ENCODE measurements at places on chromosomes 1 and 21.

DNA sequence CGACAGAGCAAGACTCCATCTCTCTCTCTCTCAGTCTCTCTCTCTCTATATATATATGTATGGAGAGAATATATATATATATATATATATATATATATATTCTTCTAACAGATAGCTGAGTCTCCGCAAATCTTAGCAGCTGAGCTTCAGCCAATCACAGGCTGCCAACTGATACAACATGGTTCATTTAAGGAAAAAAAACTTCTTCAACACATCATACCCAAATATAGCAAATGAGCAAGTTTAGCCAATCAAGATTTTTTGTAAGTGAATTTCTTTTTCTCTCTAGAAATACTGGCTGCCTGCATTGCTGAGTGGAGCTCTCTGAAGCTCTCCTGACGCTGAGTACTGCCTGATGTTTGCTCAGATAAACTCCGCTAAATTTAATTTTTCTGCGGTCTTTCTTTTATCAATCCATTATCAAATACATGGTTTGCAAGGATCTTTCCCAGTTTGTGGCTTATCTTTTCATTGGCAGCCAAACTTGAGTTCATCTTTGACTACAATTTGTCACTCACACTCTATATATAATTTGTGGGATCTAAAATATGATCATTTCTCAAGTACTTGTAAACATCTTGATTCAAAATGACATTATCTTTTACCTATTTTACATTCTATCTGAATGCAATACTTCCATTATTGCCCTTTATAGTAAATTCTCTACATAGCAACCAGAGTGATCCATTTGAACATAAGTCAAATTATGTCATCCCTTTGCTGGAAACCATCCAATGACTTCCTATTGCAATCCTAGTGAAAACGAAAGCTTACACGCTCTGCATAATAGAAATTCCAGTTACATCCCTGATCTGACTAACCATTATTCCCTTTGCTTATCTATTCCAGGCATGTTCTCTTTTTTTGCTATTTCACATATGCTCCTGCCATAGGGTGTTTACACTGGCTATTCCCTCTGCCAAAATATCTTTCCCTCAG lies 2131.7 kb downstream of the MRPL39 start:
- peak; percentile 4 for DNase-seq

DNA sequence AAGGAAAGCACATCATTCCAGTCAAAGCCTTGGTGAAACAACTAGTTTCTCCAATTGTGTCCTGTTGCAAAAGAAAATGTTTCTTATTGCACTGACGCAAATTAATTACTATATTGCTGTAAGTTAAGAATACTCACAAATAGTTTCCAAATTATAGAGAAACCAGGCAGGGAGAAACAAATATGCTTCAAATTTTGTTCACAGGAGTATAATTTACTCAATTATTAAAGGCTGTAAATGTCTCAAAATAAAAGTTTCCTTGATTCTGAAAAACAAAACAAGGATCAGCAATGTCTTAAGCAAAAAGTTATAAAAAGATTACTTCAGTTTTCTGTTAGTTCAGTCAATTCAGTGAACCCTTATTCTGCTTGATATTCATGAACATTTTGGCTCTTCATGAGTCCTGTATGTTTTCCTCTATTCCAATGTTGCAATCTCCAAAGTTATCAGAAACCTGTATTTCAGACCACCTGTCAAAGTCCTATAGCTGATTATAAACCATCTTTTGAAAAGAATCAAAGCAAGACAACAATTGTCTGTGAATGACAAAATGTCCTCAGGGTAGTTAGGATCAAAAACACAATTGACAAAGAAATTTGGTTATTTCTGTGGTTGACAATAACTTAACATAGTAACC lies 11.7 kb upstream of the SYPL2 start:
- no peak for DNase-seq

GRCh38 chr1:102640872-102641271 lies 467.4 kb downstream of the COL11A1 start:
- DNase-seq, result no peak

DNA sequence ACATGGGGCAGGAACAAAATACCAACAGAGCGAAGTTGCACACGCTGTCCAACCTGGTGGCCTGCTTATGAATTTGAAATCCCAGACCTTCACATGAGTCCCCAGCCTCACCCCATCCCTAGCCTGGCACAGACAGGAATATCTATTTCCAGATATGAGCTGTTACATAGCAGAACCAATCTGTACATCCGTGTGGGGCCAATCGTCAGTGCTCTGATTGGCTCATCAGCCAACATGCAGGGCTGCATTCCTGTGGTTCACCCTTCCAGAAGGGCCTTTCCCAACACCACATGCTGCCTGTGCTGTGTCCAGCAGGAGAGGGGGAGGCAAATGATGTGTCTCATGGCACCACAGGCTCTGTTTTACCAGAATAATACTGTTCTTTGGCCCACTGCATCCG lies 31.3 kb downstream of the CCN1 start:
- peak; percentile 78 for DNase-seq

DNA sequence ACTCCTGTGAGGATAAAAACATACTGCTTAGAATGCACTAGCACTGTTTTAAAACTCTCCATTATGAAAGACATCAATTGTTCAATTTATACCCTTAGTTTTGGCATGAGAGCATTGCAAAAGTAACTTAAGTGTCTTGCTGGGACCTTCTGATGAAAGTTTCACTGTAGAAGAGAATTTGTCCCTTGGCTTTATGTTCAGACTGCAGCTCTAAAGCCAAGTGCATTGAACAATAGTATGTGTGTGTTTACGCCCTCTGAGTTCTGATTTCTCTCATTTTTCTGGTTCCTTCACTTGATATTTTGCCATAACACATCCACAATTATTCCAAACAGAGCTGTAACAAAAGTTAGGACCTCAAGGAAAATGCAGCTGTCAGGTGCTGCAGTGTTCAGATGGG lies 474.6 kb downstream of the DISC1 start:
- DNase-seq, result peak; percentile 37

DNA sequence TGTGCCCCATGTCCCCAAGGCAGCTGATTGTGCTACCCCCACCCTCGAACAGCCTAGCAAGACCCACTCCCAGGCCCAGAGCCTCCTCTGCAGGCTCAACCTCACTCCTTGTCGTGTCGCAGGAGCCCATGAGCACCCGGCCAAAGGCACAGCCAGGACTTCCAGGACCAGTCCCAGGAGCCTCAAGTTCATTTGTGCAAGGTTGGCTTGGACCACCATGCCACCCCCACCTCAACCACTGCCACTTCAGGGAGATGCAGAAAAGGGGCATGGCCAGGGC lies 54.4 kb upstream of the KRTAP11-1 start:
- no peak for DNase-seq

DNA sequence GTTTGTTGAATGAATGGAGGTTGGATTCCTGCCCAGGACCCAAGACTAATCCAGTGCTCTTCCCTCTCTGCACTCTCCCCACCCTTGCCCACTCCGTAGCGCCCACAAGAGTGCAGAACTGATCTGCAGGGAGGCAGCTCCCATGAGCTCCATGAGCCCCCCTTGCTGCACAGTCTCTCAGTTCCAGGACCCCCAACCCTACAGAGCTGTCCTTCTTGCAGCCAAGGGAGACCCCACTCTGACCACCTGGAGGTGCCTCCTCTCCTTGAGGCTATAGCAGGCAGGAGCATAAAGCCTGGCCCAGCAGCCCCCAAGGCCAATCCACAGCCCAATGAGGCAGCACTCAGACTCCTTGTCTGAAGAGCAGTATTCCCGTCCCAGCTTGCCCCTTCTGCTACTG lies 209.2 kb upstream of the ZC3H12A start:
- DNase-seq, result no peak

GRCh38 chr1:210467440-210468043 lies 138.8 kb downstream of the HHAT start:
- DNase-seq, result no peak

DNA sequence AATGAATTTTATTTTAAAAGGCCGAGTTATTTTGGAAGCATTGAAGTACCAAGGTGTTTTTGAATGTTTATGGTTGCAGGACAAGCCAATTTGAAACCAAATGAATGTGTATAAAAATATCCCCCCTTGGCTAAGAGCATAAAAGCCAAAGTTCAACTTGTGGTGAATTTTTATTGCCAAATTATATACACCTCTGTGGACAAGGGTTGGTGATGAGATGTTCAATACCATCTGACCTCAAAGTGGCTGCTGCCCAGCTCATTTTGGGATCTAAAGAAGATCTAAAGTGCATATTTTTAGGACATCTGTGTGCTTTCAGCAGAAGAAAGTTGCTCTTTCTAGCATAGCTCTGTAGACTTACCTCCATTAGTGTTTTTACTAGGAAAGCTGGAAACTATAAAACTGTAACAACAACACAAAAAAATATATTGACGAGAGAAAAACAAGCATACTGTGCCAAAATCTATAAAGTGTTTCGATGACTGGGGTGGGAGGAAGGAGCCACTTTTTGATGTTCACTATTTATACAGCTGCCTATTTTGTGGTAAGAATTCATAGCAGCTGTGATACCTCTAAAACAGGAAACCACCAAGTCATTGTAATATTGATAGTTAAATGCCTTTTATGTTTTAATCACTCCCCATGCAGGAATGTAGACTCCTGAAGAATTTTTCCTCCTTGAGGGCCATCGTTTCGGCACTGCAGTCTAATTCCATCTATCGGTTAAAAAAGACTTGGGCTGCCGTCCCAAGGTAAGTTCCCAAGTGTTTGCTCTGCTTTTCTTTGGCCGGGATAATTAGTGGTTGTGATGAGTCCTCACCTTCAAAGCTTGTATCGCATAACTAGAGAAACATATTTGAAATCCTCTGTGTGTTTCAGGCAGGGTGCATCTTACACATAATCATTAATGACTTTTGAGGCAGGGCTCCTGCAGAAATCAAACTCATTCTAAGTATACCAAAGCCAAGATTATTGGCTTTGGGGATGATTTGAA lies 83.2 kb downstream of the RGL1 start:
- no peak for DNase-seq

DNA sequence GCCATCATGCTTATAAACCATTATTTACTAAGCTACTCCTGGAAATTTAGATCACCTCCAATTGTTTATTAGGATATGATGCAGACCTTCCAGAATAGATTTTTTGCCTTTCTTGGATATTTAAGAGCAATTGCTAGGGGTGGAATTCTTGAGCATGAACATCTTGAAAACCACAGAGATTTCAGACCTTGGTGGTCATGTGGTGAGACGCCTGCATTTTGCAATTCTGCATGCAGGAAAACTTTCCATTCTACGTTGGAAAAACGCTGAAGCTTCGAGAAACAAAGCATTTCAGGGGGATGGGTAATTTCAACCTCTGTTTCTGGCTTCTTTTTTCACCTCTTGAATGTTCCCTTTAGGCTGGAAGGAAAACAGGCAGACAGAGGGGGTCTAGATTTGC lies 596.3 kb downstream of the KIF26B start:
- peak; percentile 66 for DNase-seq

- DNase-seq, result no peak
These were observed at the start of gene GBP3 for GRCh38 chr1:89022167-89022959. Gene GBP3, minus strand, starts transcription at chr1:89022866. Its CDS starts 2,145 bp downstream, at chr1:89020721.

- no peak for DNase-seq
These were observed 188.1 kb upstream of the SAMSN1 start for GRCh38 chr21:14734191-14734590.

DNA sequence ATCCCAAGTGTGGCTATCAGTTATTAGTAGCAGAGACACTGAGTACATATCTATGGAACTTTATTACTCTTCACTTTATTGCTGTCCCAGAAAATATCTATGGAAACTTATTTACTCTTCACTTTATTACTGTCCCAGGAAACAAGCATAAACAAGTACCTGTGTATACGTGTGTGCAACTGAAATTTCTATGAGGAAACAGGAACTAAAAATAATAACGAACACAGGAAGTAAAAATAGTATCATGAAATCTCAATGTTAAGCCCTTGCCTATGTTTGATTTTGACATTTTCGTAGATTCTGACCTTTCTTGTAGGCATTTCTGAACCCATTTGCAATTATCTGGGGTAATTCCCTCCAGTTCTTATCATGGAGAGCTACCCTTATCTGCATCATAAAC lies 64.9 kb upstream of the KRTAP19-8 start:
- no peak for DNase-seq

- DNase-seq, result peak; percentile 25
These were observed 33.2 kb downstream of the KCNK1 start for GRCh38 chr1:233647073-233647472.

GRCh38 chr1:225447650-225448089 lies 19.8 kb upstream of the LBR start:
- no peak for DNase-seq

DNA sequence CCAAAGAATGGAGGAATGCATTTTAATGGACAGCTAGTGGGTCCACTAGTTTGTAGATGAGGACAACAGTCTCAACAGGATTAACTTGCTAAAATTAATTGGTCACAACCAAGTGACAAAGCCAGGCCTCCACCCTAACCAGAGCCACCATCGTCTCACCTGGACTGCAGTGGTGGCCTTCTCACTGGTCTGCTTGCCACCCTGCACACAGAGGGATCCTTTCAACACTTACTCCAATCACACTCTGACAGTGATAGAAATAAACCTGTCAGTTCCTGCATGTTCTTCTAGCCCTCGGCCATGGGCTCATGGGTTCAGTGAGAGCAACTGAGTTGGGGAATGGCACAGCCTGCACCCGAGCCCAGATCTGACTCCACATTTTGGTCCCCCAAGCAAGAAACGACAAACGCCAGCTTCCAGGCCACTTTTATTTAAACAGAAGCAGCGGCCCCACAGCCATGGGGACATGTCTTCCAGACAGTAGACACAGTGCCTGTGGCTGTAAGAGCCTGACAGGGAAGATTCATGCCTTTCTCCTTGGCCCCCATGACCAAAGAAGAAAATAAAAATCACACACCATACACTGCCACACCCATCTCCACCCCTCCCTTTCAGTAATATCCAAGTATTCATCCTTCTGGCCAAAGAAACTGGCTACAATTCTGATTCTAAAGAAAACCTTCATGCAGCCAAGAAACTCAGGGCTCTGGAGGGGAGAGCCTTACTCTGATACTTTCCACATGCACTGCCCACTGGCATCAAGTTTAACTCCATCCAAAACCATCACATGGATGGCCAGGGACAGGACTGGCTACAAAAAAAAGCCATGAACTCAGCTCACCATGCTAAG lies 37.6 kb downstream of the DHCR24 start:
- no peak for DNase-seq

DNA sequence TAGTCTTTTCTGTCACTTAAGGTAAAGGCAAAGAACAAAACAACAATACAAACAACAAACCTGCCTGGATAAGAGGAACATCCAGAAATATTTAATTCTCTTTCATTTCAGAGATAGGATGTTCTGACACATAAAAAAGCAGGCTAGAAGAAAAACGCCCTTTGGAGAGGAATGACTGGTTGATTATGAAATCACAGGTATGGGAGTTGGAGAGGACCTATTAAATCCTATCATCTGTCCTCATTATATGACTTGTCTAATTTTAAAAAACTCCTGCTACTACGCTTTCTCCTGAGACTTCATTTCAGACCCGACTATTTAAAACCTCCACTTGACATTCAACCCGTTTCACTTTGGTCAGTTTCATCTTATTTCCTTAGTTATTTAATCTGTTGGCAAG lies 54.1 kb downstream of the TMPRSS15 start:
- no peak for DNase-seq

GRCh38 chr1:208208132-208208487 lies 36.1 kb downstream of the PLXNA2 start:
- DNase-seq, result no peak

- no peak for DNase-seq
These were observed 366.9 kb downstream of the S1PR1 start for GRCh38 chr1:101603726-101604125.

GRCh38 chr1:242745079-242745478 lies 220.6 kb upstream of the PLD5 start:
- DNase-seq, result peak; percentile 38

- no peak for DNase-seq
These were observed 23.0 kb upstream of the GUCA2B start for GRCh38 chr1:42130061-42130660.

GRCh38 chr1:202656057-202656456 lies 54.2 kb downstream of the SYT2 start:
- DNase-seq, result peak; percentile 32
